ENCODE measurements at places on chromosomes 1 and 21. TPM values are rescaled to one million over a fixed set of nuclear protein-coding genes. Genes with fewer than 3 reads are reported as not detected.

The F13B gene
- total RNA-seq, result not detected

GRCh38 chr1:158685085-158685484 lies 1.4 kb downstream of the SPTA1 start:
- no peak for DNase-seq

DNA sequence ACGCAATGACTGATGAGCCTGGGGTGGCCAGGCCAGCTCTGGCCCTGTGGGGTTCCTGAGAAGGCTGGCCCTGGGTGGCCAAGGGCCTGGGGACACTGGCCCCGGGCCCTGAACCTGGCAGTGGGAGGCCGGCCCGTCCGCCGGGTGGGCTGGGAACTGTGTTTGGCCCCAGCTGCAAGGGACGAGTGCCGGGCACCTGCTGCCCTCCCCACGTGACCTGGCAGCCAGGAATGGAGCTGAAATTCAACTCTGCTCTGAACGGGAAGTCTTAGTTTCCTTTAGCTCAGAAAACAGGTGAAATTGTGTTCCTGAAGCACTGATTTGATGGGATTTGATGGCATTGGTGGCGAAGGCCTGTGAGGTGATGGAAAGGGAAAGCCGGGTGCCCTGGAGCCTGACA lies 8.2 kb upstream of the TTLL10 start:
- DNase-seq, result no peak

The PTPN22 gene
- 3.7 TPM for total RNA-seq

DNA sequence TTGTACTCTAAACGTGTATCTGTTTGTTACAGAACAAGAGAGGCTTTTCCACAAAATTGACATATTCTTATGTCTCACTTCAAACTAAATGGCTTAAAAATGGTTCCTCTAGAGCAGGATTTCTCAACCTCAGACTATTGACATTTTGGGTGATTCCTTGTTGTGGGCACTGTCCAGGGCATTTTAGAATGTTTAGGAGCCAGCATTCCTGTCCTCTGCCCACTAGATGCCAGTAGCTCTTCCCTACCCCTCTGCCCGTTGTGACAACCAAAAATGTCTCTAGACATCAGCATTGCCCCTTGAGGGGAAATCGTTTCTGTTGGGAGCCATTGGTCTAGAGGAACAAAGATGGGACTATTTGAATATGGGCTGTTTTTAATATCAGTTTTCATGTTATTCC lies 17.3 kb downstream of the SMAP2 start:
- DNase-seq, result no peak

The LBR gene
- 55.3 TPM for total RNA-seq

GRCh38 chr1:232788235-232788872 lies 16.9 kb upstream of the MAP10 start:
- DNase-seq, result no peak

GRCh38 chr1:161439280-161440232 lies 65.7 kb upstream of the FCGR2A start:
- no peak for DNase-seq

GRCh38 chr21:43329711-43330269 lies 97.1 kb downstream of the SIK1 start:
- DNase-seq, result no peak

The PINK1 gene
- 87.6 TPM for total RNA-seq

DNA sequence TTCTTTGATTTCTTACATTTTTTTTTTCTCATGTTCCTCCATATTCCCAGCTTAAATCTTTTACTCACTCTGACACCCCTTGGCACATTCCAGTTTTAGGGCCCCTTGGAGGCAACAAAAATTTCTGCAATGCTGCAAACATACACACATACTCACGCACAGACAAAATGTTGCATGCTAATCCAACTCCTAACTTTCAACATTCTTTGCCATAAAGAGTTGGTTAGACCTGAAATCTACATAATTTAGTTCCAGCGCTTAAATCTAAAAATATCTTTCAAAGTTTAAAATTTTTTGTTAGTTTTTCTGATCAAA lies 103.9 kb downstream of the PTPN14 start:
- DNase-seq, result no peak

DNA sequence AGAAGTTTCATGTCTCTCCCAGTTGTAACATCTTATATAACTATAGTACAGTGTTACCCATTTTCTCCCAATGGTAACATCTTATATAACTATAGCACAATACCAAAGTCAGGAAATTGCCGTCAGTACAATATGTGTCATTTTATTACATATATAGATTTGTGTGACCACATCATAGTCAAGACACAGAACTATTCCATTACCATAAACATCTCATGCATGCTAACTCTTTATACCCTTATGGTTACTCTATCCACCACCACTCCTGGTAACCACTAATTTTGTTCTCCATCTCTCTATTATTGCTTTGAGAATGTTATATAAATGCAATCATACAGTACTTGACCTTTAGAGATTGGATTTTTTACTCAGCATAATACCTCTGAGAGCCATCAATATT lies 120.7 kb downstream of the BACH1 start:
- no peak for DNase-seq

GRCh38 chr1:161307892-161308638 lies 1.7 kb downstream of the MPZ start:
- no peak for DNase-seq

GRCh38 chr1:216462066-216462775 lies 39.0 kb upstream of the USH2A start:
- DNase-seq, result no peak

GRCh38 chr1:11796036-11796828 lies 9.5 kb downstream of the MTHFR start:
- no peak for DNase-seq

DNA sequence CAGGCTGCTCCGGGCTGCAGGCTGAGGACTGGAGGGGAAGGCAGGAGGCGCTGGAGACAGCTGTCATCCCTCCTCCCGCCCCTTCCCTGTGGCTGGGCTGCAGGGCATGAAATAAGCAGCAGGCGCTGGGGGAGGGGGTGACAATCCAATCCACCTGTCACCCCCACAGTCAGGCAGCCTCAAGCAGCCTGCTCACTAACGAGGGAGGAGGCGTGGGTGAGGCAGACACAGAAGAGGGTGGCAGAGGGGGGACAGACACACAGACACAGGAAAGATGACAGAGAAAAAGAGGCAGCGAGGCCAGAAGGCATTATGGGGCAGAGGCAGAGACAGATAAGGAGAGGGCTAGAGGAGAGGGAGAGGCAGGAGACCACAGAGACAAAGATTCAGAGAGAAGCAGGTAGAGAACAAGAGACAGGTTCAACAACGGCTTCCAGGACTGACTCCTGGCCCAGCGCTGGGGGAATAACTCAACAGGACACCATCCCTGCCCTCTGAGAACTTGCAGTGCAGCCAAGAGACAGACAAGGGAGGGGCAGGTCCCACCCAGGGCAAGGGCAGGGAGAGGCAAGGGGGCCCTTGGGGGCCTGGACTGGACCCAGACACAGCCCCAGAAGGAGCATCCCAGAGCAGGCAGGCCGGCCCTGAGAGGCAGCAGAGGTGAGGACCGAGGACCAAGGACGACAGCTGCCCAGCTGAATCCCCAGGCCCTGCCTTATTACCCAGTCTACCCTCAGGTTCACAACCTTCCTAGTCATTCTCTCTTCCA lies 11.2 kb downstream of the MEF2D start:
- no peak for DNase-seq

The LCE2A gene
- not detected for total RNA-seq

DNA sequence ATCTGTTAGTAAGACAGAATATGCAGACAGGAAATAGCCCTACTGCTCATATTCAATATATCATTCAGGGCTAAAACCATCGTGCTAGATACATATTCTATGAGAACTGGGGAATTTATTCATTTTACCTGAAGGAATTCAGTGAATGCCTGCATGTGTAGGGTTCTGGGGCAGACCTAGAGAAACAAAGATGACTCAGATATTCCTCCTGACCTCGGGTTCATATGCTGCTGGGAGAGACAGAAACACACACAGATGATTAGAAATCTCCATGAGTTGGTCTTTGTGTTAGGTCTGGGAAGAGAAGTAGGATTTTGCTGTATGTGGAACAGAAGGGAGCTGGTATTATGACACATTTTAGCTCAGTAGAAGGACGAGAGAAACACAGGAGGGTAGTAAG lies 176.5 kb upstream of the ST6GALNAC5 start:
- DNase-seq, result no peak

- no peak for DNase-seq
These were observed 18.0 kb downstream of the LTN1 start for GRCh38 chr21:28974531-28975227.

The AADACL4 gene
- not detected for total RNA-seq

The RNF207 gene
- total RNA-seq, result 14.7 TPM

DNA sequence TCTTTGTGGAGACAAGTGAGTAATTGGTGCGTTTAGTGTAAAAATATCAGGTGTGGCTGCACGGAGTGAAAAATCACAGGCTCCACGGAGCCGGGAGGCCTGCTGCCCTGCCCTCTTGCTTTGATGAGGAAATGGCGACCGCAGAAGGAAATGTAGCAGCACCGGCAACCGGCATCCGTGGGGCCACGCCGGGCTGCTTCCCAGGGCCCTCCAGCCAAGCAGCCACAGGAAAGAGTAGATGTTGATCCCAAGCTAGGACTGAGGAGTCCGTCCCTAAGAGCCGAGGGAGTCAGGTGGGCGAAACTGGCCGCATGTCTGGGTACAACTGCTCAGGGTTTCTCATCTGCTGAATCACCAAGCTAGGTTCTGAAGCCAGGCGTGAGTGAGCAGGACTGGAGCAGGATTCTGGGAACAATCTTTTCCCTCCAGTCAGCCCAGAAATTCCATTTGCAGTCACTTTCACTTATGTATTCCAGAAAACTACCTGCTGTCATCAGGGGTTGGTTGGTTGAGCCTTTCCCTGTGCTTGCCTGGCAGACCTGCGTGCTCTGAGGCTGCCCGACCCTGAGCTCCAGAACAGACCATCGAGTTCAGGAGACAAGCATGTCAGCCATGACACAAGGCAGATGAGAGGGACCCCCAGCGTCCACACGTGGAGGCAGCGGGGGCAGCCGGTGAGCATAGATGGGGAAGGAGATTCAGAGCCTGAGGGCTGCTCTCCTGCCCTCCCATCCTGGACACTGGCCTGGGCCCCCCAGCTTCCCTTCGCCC lies 5.8 kb upstream of the ITGB2 start:
- no peak for DNase-seq

The STRIP1 gene
- total RNA-seq, result 28.3 TPM

DNA sequence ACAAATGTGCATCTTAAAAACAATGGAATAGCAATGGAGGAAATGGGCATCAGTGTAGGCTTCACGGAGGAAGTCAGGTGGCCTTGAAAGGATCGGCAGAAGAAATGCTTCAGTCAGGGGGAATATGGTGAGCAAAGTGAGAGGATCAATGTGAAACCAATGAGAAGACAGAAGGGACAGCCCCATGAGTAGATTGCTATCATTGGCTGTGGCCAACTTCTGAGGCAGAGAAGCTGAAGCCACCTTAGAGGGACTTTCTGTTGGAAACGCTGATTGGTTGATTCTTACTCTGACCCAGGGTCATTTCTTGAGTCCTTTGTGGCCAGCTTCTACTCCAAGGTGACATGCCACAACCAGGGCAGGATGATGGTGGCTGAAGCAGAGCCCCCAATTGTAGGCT lies 130.7 kb upstream of the ZNF648 start:
- no peak for DNase-seq

The POU2F1 gene
- 18.8 TPM for total RNA-seq

The CFHR1 gene
- 1.8 TPM for total RNA-seq

The MAP10 gene
- 1.1 TPM for total RNA-seq

DNA sequence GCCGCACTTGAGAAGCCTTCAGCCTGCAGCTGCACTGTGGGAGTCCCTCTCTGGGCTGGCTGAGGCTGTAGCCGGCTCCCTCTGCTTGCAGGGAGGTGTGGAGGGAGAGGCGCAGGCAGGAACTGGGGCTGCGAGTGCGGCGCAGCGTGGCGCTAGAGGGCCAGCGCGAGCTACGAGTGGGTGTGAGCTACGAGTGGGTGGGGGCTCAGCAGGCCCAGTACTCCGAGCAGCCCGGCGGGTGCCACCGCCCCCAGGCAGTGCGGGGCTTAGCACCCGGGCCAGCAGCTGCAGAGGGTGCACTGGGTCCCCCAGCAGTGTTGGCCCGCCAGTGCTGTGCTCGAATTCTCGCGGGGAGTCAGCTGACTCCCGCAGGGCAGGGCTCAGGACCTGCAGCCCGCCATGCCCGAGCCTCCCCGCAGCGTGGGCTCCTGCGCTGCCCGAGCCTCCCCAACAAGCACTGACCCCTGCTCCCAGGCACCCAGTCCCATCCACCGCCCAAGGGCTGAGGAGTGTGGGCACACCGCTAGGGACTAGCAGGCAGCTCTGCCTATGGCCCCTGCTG lies 1620.1 kb downstream of the BRINP3 start:
- DNase-seq, result no peak

- no peak for DNase-seq
These were observed 27.6 kb upstream of the SLC16A1 start for GRCh38 chr1:112983537-112984131.

GRCh38 chr1:37342736-37343135 lies 131.6 kb upstream of the ZC3H12A start:
- no peak for DNase-seq

DNA sequence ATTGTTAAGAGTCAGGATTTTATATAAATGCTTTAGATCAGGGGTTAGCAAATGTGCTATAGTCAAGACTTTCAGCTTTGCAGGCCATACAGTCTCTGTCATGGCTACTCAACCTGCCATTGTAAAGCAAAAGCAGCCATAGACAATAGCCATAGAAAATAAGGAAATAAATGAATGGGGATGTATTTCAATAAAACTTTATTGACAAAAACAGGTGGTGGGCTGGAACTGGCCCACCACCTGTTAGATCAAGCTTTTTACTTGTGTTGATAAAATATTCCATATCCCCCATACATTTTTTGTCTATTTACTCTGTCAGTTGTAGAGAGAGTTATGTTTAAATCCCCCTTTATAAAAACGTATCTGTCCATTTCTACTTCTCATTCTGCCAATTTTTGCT lies 98.9 kb downstream of the HIVEP3 start:
- no peak for DNase-seq

The CKS1B gene
- 41.2 TPM for total RNA-seq

DNA sequence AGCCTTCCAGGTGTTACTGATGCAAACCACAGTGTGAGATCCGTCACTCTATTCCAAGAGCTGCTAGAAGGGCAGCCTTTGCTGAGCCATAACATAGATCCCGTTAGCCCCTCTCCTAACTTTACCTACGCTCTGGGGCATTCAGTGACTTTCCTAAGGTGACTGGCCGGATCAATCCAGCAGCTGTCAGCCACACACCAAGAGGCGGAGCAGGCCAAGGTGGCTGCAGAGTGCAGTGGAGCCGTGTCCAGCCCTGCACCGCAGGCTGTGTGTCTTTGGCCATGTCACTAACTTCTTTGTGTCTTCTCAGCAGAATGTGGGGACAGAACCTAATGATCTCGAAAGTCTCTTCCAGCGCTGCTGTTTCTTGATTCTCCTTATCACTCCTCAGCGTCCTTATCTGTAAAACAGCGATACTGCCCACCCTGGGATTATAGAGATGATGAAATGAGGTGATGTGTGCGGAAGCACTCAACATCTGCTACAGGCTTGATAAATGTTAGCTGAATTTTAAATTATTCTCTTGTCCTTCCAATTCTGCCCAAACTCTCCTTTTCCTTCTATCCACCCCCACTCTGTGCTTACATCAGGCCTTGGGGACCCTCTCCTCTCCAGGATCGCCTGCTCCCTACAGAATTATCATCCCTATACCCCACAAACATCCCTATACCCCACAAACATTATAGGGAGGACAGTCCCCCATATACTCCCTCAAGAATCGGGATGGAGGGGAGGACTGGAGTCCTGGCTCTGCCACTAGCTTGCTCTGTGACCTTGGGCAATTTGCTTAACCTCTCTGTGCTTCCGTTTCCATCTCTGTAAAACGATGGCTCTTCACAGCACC lies 25.8 kb upstream of the LRRN2 start:
- DNase-seq, result peak; percentile 49
